ENCODE measurements at places on chromosomes 4 and X. TPM values are rescaled to one million over a fixed set of nuclear protein-coding genes. Genes with fewer than 3 reads are reported as not detected.

DNA sequence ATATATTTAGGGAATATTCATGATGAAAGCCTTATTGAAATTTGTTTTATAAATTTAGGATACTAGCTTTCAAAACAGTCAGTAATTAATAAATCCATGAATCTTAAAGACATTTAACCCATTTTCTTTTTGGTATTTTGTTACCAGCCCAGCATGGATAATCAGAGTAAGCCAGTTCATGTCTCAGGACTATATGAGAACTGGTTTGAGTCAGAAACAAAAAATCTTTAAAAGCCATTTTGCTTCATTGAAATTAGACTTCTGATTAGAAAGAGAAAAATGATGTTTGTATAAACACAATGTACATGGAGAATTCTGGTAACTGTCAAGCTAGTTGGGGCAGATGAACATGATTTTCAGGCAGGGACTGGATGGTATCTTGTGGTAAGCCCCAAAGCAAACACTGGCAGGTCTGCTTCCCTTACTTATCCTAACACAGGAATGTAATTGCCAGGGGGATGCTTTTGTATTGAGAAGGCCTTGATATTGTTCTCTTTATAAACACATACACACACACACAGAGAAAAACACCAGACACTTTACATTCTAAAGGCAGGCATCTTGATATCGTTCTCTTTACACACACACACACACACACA is 9.4 kb downstream of the ARHGAP10 start:
- no peak for DNase-seq

DNA sequence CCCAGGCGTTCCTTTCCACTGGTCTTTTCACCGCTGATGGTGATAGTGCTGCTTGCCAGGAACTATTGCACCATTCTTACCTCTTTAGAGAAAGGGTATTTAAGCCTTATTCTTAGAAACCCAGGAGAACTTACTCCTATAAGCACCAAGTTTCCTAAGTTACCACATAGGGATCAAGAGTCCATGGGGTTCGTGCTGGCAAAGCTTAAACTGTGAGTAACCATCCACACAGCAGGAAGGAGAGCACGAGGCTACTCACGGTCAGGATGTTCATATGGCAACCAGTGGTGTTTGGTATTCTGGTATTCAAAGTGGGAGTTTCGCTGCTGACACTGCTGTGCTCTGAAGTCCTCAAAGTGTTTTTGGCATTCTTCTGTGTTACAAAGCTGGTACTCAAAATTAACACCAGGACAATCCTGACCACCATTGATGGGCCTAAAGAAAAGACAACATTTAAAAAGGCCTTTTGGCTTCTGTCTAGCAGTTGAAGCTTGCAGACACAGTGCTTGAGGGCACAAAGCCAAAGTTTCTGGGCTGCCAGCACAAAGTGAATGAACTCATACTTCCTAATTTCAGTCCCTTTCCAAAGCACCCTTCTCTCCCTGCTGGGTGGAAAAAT is 256.9 kb downstream of the ADAMTS3 start:
- no peak for DNase-seq

- no peak for DNase-seq
Observed at GRCh38 chrX:46727441-46727840, 31.5 kb downstream of the SLC9A7 start.

GRCh38 chr4:180827232-180828009 is 1415.8 kb upstream of the TENM3 start:
- no peak for DNase-seq

DNA sequence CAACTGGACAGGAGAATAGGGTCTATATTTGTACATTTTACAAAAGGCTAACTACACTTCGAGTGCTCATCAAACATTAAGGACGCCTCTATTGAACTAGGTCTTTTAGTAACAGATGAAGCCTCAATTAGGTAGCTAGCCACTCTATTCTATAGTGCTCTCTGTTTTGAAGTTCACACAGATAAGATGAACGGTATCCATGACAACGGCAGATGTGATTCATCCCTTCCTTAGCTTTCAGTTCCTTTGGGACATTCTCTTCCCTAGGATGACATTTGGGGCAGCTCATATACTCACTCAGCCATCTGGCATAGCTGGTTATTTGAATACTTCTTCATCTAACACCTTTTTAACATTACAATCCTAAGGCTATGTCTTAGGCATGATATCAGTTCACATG is 62.4 kb upstream of the WDFY3 start:
- DNase-seq, result no peak

The MRPL1 gene
- 55.7 TPM for total RNA-seq

The SLC2A9 gene
- 0.54 TPM for total RNA-seq

The FANCB gene
- total RNA-seq, result 12.5 TPM

All from activated CD8-positive, alpha-beta T cell treated with anti-CD3 and anti-CD28 coated beads for 36 hours (primary cell).